ENCODE measurements at places on chromosomes 6 and 20.

GRCh38 chr6:69958978-69959377, 92.6 kb downstream of the COL19A1 start:
- DNase-seq, result no peak

- no peak for DNase-seq
Measured at GRCh38 chr6:134658596-134658995, 291.3 kb downstream of the ALDH8A1 start.

- DNase-seq, result no peak
Measured at GRCh38 chr6:10409731-10410206, 5.1 kb downstream of the TFAP2A start.

GRCh38 chr20:33322456-33322855, 39.4 kb downstream of the BPIFB1 start:
- no peak for DNase-seq

DNA sequence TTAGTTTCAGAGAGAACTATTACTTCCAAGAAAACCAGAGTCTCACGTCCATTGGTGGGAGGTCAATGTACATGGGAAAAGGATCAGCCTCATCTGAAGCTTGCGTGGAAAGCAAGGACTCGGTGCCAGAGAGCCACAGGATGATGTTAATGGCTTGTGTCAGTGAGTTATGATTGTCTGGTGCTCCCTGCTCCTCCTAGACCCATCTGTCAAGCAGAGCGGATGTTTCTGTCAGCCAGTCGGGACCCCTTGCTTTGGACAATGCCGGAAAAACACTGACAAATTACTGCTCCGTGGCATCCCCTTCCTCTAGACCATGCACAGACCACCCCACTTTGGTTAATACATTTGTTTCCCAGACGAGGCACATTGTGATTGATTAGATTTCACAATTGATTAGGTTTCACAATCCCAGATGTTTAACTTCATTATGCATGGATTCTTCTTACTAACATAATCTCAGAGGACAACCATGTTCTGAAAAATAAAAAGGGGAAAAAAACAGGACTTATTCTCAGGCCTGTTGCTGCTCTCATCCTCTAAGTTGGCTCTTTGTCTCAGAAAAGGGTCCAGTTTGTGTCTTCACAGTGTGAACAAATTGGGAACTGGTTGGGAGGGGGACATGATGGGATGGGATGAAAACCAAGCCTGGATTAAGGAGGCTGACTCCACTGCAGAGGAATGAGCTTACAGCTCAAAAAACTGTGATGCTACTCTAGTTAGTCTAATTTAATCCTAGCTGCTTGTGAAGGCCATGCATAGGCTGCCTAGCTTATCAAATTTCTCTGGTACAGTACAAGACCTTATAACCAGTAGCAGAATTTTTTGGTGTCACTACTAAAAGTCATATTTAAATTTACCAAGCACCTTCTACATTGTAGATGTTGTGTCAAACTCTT, 51.9 kb downstream of the UNC5CL start:
- no peak for DNase-seq

- peak; percentile 61 for DNase-seq
Measured at GRCh38 chr6:166253281-166253681, 54.9 kb downstream of the PRR18 start.

- DNase-seq, result no peak
Measured at GRCh38 chr20:48600470-48600945, 227.3 kb downstream of the PREX1 start.
